Head of caudate nucleus (tissue), 42 donors: ENCODE measurements at places on chromosomes 13 and 19.
A peak's percentile ranks its signal among the peaks of the same experiment; 100 is the strongest.

DNA sequence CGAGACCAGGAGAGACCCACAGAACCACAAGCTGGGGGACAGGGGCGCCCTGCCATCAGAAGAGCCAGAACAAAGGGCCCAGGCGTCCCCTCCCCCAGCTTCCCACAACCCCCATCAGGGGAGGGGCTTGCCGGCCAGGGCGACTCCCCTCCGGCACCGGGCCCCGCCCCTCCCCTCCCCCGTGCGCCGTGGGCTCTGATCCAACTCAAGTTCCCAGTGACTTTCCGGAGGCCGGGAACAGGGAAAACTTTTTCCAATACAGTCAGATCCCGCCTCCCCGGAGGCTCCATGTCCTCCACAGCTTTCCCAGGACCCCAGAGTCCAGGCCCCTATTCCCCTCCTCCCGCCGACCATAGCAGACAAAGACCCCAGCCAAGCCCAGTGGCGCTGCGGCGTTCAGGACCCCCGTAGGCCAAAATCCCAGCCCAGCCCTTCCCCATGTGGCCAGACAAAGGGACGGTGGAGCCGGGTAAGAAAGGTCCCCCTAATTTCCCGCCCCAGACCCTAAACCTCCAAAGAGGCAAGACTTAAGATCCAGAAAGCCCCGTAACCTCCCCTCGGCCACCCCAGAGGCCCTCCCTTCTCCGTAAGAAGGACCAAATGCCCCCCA, 673 bp downstream of the TEAD2 start:
- no peak for DNase-seq

DNA sequence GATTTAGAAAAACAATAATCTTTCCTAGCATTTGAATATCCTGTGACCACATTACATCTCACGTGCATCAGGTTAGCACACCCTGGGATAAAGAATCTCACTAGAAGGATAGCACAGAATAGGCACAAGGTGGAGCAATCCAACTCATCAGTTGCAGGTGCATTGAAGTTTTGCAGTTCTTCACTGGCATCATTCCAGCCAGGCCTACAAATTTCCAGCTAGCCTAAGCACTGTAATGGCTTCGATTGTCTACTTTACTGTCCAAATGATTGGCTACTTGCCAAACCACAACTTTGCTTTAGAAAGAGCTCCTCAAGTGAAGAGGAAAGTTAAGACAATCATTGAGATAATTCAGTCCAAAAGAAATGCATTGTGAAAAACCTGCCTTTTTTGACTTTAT, 89.5 kb downstream of the SPRY2 start:
- DNase-seq, result no peak

DNA sequence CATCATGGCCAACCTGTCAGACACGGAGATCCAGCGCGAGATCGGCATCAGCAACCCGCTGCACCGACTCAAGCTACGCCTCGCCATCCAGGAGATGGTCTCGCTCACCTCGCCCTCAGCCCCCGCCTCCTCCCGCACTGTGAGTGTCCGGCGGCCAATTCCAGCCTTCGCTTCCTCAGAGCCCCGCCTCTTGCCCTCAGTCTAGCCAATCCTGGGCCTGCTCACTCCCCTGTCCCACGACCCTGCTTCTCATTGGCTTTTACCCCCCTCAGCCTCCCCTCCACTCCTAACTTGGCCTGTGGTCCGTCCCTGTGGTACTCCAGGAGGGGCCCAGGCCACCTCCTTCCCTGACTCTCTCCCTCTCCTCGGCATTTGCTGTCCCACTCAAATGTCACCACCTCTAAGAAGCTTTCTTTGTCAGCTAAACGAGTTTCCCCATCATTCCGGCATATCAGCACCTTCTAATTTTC, 12.3 kb downstream of the HRC start:
- peak; percentile 87 for DNase-seq

GRCh38 chr13:110359840-110360301, 52.8 kb downstream of the COL4A2 start:
- no peak for DNase-seq

GRCh38 chr13:111467111-111467890, 146.9 kb downstream of the TEX29 start:
- no peak for DNase-seq

DNA sequence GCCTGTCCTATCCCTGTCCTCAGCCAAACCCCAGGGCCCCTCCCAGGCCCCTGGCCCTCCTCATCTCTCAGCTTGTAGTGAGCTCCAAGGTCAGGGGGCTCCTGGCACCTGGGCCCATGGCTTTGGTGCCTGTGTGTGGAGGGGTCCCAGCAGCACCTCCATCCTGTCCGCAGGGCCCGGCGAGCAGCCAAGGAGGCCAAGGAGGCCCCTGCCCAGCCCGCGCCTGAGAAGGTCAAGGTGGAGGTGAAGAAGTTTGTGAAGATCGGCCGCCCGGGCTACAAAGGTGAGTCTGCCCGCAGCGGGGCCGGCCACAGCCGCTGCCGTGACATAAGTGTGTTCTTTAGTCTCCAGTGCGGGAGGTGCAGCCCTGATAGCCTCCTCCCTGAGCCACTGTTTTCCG, 3.9 kb upstream of the AMH start:
- DNase-seq, result no peak

GRCh38 chr19:42246143-42246921, 3.9 kb upstream of the GSK3A start:
- peak; percentile 90 for DNase-seq

GRCh38 chr13:98435376-98435775, 141.5 kb downstream of the STK24 start:
- no peak for DNase-seq

- no peak for DNase-seq
These were observed 7.8 kb upstream of the SLC44A2 start for GRCh38 chr19:10617409-10618121.

DNA sequence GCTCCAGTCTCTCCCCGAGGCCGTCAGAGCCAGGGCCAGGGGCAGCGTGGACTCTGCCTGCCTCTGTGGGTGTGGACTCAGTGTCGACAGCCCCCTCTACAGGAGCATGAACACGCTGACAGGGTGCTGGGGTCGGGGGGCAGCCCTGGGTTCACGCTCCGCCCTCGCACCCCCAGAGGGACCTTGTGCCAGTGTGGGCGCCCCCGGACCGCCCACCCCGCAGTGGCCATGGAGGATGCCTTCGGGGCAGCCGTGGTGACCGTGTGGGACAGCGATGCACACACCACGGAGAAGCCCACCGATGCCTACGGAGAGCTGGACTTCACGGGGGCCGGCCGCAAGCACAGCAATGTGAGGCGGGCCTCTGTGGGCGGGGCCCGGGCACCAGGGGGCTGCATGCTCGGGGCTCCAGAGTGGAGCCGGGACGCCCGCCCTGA, 8.3 kb downstream of the TRPM4 start:
- DNase-seq, result no peak

DNA sequence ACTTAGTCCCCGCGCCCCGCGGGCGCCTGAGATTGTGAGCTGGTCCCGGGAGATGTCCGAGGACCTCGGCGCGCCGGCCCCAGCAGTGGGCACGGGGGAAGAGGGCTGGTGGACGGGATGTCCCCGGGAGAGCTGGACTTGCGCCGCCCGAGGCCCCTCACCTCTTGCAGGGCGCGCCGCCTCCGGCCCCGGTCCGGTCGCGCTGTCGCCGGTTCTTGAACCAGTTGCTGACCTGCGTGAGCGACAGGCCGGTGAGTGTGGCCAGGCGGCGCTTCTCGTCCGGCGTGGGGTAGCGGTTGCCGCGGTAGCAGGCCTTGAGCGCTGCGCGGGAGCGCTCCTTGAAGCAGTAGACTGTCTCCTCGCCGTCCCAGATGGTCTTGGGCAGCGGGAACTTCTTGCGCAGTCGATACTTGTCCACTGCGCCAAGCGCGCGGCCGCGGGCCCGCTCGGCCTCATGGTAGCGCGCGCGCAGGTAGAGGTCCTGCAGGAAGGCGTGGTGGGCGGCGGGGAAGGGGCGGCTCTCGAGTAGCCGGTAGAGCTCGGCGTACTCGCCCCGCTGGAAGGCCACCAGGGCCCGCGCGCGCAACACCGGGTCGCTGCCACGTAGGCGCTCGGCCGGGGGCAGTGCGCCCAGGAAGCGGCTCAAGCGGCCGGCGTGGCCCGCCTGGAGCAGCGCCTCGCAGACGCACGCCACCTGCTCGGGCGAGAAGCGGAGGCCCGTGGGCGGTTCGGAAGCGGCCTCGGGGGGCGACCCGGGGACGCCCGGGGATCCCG, 984 bp downstream of the SIX5 start:
- no peak for DNase-seq

DNA sequence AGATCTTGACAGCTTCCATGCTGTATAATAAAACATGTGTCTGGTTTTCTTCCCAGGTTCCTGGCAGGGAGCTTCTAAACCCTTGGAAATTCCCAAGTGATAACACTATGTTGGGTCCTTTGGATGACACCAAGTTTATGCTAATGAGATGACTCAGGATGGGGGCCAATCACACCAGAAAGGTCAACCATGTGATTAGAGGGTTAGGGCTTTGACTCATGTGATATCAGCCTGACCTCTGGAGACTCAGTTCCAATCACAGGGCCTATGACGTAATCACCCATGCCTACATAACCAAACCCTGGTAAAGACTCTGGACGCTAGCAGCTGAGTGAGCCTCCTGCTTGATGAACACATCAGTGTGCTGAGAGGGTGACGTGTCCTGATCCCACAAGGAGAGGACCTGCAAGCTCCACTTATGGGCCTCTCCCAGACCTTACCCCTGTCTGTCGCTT, 203.6 kb downstream of the DCLK1 start:
- DNase-seq, result no peak

GRCh38 chr19:5803752-5804515, 933 bp upstream of the NRTN start:
- DNase-seq, result peak; percentile 77

DNA sequence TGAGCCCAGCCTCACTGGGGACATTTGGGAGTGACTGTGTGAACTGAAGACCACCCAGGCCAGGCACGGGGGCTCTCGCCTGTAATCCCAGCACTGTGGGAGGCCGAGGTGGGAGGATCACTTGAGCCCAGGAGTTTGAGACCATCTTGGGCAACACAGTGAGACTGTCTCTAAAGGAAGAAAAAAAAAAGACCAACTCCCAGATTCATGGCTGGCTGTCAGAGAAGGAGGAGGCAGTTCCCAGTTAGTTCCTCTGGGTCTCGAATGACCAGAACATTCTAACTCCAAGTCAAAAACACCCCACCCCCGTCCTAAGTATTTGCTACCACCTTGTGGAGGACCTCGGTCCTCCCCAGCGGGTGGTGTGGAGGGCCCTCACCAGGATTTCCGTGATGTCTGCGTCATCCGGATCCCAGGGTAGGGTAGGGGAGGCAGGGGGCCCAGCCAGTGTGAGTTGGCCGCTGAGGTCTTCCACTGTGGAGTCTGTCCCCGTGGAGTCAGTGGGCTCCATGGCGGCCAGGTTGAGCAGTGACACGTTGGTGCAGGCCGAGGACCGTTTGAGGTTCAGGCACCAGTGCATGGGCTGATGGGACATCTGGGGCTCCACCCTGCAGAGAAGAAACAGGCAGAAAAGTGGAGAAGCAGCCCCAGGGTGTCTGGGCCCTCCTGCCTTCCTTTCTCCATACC, 1.3 kb downstream of the TSKS start:
- no peak for DNase-seq

DNA sequence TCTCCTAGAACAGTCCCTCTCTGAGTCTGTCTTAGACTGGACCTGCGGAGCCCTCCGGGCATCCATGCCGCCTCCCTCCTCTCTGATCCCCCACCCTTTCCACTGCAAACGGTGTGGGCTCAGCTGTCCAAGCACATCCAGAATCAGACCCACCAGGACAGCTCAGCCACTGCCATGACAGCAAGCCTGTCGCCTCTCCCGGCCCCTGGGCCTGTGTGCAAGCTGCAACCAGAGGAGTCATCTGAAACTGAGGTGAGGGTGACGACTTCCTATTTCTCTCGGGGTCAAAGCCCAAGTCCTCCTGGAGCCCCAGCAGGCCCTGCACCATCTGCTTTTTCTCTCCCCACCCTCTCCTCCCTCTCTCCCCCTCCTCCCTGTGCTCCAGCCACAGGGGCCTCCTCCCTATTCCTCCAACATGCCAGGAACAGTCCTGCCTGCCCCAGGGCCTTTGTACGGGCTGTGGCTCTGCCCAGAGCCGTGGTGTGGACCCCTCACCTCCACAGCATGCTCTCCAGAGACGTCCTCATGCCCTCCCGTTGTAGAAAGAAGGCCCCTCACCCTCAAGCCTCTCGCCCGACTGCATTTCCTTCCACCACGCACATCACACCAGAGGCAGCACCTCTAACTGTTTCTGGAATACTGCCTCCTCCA, 23.5 kb upstream of the MYDGF start:
- no peak for DNase-seq

DNA sequence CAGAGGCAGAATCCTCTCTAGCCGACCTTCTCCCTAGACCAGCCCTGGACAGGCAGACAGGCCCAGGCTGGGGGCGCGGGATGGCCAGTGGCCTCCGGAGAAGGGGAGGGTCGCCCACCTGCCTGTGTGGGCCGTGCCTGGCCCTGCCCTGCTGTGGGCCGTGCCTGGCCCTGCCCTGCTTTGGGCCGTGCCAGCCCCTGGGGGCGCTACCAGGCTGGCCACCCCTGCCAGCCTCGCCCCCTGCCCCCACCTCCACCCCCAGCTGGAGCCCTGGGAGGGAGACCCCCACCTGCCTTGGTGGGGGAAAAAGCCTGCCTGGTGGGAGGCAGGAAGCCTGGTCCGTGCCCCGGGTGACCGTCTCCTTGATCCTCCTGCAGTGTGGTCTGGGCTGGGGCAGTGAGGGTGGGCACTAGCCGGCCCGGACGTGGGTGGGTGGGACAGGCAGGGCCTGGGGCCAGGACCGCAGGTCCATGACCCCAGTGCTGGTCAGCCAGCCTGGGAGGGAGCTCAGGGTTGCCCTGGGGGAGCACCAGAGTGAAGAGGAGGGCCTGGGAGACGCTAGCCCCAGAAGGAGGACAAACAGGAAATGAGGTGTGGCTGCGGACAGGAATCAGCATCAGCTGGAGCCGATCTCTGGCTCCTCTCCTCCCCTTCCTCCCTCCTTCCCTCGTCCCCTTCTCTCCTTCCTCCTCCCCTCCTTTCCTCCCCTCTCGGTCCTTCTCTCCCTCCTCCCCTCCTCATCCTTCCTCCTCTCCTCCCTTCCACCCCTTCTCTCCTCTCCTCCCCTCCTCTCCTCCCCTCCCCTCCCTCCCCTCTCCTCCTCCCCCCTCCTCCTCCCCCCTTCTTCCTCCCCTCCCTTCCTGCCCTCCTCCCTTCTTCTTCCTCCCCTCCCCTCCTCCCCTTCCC, 5.1 kb upstream of the MKNK2 start:
- DNase-seq, result no peak

- DNase-seq, result no peak
These were observed 14.2 kb downstream of the ARHGEF1 start for GRCh38 chr19:41897181-41897580.

- no peak for DNase-seq
These were observed 428.6 kb downstream of the RFC3 start for GRCh38 chr13:34246511-34246910.
